Astrocyte of the hippocampus (primary cell): ENCODE measurements at places on chromosomes 3 and 15.

DNA sequence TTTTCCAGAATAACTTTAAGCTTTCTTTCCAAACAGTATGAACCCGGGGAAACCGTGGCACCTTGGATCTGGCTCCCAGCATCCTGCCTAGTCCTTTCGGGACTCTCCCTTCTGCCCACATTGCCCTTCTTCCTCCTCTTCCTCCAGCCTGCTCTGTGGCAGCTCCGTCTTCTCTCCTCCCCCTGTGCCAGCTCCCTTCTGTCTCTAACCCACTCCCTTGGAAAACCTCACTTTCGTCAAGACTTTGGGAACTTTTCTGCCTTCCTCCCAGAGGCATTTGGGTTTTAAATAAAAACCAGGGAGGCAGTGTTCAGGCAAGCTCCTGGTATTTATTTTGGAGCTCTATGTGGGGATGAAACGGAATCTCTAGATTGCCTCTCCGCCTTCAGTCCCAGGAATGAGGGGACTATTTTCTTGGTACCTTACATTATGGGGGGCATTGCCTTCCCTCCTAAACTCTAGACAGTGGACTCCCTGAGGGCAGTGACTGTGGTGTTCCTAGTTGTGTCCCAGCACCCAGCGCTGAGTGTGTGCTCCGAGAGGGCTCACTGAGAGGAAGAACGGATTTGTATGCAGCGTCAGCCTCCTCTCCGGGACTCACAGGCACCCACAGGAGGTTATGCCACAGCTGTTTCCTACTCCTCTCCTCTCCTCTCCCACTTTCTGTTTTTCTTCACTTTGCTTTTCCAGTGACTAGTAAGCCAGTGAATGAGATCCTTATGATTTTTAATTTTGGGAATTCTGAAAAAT is 105.4 kb upstream of the MRPS22 start:
- no peak for DNase-seq

- no peak for DNase-seq
These were observed 497.6 kb downstream of the NTRK3 start for GRCh38 chr15:87758794-87759418.

- no peak for DNase-seq
These were observed 170.7 kb downstream of the NAALADL2 start for GRCh38 chr3:175029828-175030227.

GRCh38 chr15:78461171-78461888 is 23.3 kb downstream of the IREB2 start:
- DNase-seq: no peak

DNA sequence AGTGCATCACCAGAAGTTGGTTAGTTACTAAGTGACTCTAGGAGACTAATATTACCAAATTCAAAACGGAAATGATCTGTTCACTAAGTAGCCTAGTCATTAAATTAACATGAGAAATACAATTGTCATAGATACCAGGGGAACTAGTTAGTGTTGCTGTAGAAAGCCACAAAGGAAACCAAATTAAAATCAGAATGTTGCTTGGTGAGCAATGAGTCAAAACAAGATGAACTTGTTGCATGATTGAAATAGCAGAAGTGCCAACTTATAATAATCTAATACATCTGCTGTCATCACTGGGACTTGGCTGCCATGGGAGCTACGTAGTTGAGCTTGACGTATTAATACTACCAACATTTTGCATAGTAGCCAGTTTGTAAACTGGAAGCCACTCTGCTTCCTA is 458.1 kb downstream of the DIPK2A start:
- DNase-seq: peak; percentile 11

GRCh38 chr3:129673897-129674797 is 67.7 kb upstream of the PLXND1 start:
- DNase-seq: no peak

DNA sequence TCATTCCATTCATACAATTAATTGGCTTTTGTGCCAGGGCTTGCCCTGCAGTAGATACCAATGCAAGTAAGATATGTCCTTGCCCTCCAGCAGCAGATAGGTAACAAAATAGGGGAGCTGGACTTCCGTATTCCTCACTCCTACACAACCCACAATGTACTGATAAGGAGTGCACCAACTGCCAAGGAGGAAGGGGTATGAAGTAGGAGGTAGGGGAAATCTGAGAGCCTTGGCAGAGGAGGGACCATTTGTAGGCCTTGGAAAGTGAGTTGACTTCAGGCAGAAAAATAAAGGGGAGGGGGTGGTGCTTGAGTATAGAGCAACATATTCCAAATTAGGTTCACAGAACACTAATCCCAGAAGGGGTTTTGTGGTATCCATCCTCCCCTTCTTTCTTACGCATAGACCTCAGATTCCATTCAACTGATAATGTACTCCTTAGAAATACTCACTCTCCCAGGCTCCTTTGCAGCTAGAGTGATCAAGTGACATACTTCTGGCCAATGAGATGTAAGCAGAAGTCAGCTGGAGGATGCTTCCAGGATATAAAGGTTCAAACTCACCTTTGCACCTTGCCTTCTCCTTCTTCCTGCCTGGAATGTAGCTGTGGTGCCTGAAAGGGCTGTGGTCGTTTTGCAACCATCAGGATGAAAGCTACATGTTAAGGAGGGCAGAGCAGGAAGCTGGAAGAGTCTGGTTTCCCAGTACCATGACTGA is 127.1 kb upstream of the SMAD3 start:
- no peak for DNase-seq

DNA sequence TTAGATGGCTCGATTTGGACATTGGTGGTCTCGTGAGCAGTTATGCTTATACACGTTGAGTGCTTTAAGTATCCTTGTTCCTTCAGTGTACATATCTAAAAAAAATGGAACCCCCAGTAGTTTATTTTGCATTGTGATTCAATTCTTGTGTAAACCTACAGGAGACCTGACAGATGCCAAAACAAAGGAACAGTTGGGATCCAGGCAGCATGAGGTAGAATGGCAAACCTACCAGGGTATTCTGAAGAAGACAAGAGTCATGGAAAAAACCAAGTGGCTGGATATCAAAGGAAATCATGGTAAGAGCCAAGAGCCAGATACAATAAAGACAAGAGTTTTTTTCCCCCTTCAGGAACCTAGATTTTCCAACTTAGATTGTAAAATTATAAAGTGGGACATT is 2.0 kb downstream of the TMEM62 start:
- DNase-seq: no peak

GRCh38 chr15:32729700-32730395 is 12.0 kb downstream of the GREM1 start:
- DNase-seq: no peak

GRCh38 chr3:143718463-143718862 is 129.8 kb downstream of the SLC9A9 start:
- DNase-seq: no peak

DNA sequence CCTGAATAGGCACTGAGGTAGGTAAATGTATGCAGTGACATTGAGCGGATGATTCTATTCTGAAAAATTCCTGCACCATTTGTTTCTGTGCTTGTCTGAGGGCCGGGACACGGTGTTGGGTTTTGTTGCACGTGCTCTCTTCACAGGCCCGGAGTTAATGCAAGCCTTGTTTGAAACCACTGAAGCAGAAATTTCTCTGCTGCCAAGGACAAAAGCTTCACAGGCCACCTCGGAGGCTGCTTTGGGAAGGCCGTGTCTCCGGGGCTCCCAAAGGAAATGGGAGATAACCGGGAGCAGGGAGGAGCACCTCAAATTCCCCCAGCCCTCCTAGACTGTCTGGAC is 179.4 kb downstream of the OPA1 start:
- peak; percentile 59 for DNase-seq

DNA sequence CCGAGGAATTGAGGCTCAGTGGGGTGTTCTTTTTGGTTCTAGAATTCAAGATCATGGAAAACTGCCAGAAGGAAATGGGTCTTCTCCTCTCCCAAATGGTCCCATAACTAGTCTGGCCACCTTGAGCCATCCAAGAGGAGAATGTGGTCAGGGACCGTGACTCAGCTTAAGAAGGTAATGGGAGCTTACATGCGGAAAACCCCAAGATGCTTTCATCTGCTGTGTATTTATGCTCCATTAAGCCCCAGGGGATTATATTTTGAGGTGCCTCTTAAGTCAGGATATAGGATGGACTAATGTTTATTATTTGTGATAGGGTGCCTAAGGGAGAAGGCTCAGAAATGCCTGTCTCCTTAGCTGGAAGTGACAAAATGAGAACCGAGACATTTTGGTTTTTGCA is 39.2 kb upstream of the DLG1 start:
- DNase-seq: peak; percentile 76

GRCh38 chr3:155441506-155441905 is 148.0 kb upstream of the STRIT1 start:
- DNase-seq: no peak

DNA sequence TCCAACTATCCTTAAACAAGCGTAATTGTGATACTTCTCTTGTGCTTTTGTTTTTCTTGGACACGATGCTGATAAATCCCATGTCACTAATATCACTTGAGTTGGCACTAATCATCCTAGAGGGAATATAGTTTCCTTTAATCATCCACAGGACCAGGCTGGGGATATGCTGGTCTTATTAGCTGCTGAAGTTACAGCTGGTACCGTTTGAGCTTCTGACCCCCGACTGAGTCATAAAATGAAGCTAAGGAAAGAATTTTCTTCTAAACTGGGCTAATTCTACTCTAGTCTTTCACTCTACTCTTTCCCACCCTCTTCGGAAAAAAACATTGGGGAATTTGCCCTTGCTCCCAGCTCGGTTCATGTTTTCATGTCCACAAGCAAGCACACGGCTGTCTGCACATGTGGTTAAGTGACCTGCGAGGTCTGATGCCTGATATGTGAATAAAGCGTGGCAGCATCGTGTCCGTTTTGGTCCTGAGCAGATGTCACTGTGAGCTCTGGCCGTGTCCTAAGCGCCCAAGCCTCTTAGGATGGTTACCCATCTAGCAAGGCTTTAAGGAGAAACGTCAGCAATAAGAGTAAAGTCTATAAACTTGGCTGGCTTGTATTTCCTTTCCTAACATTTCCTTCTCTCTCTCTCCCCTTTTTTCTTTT is 223.7 kb downstream of the ITPR1 start:
- DNase-seq: no peak

GRCh38 chr3:153596401-153596800 is 434.4 kb downstream of the RAP2B start:
- no peak for DNase-seq

- DNase-seq: peak; percentile 87
These were observed 23.0 kb upstream of the COPG1 start for GRCh38 chr3:129226374-129226773.
